ENCODE measurements at places on chromosomes 16 and 17. TPM values are rescaled to one million over a fixed set of nuclear protein-coding genes. Genes with fewer than 3 reads are reported as not detected.

The NLRC3 gene
- total RNA-seq: under 0.01 TPM

The CDH3 gene
- 0.33 TPM for total RNA-seq

The SEC14L5 gene
- under 0.01 TPM for total RNA-seq

The OTOP2 gene
- not detected for total RNA-seq

The SHISA6 gene
- not detected for total RNA-seq

The MT1G gene
- not detected for total RNA-seq

The MMP25 gene
- 0.11 TPM for total RNA-seq

The CDH13 gene
- total RNA-seq: 133 TPM

The RHBDF1 gene
- total RNA-seq: 39.8 TPM
